ENCODE measurements at places on chromosomes 5 and 9. TPM values are rescaled to one million over a fixed set of nuclear protein-coding genes. Genes with fewer than 3 reads are reported as not detected.

TAF11L10 gene
- not detected for total RNA-seq

IFNA21 gene
- not detected for total RNA-seq

ATP10B gene
- under 0.01 TPM for total RNA-seq

OMD gene
- not detected for total RNA-seq

ZNF879 gene
- total RNA-seq = 4.1 TPM

FIBCD1 gene
- not detected for total RNA-seq

DMRT3 gene
- not detected for total RNA-seq

FAM221B gene
- not detected for total RNA-seq

CER1 gene
- not detected for total RNA-seq

DDX46 gene
- total RNA-seq = 38.0 TPM

PCDHGA11 gene
- 0.21 TPM for total RNA-seq

RNF183 gene
- not detected for total RNA-seq

PCDHGB5 gene
- total RNA-seq = 0.84 TPM

NR2F1 gene
- total RNA-seq = 0.42 TPM

FRRS1L gene
- under 0.01 TPM for total RNA-seq

CLIC3 gene
- 3.4 TPM for total RNA-seq

HSD17B3 gene
- total RNA-seq = not detected

ZNF454 gene
- total RNA-seq = not detected

NUDT12 gene
- total RNA-seq = 1.4 TPM

HMHB1 gene
- not detected for total RNA-seq

SMU1 gene
- total RNA-seq = 25.5 TPM

MFAP3 gene
- total RNA-seq = 48.2 TPM

SPARC gene
- total RNA-seq = 110 TPM

LCNL1 gene
- 0.10 TPM for total RNA-seq

TUSC1 gene
- total RNA-seq = 0.52 TPM

LCN12 gene
- total RNA-seq = not detected

PCDHB9 gene
- total RNA-seq = 0.31 TPM
